Left ventricle myocardium superior (tissue), 1 donor: ENCODE measurements at places on chromosomes 4 and X.

- DNase-seq = no peak
These were observed 11.0 kb downstream of the ODAPH start for GRCh38 chr4:75566911-75567310.

GRCh38 chr4:150261571-150261970 lies 183.3 kb downstream of the DCLK2 start:
- no peak for DNase-seq

DNA sequence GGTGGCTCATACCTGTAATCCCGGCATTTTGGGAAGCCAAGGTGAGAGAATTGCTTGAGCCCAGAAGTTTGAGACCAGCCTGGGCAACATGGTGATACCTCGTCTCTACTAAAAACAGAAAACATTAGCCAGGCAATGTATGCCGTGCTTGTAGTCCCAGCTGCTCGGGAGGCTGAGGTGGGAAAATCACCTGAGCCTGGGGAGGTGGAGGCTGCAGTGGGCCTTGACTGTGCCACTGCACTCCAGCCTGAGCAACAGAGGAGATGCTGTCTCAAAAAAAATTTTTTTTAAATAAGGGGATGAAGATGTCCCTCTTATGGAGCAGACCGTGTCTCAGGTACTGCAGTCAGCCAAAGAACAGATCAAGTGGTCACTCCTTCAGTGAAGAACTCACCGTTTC lies 13.5 kb downstream of the CTAG1B start:
- no peak for DNase-seq

GRCh38 chrX:124346117-124346876 lies at the start of gene SH2D1A:
Gene SH2D1A (plus strand): TSS chrX:124346563. CDS start chrX:124346643, 80 bp downstream.
- DNase-seq = no peak

DNA sequence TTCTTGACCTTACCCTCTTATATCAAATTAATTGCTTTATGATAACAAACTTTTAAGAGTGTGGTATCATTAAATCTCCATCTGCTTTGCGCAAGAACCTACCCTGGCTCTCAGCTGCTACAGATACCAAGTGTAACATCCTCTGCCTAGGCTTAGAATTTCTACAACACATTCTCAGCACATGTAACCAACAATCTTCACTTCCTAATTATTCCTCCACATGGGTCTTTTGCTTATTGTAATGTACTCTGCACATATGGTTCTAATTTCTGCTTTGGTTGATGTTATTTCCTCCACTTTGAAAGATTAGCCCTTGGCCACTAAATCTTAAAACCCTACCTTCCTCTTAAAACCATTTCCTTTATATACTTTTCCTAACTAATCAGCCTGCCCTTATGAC lies 242.4 kb downstream of the ARHGAP24 start:
- DNase-seq = no peak

- peak; percentile 58 for DNase-seq
These were observed 1.1 kb upstream of the GTPBP6 start for GRCh38 chrX:319579-320125.

DNA sequence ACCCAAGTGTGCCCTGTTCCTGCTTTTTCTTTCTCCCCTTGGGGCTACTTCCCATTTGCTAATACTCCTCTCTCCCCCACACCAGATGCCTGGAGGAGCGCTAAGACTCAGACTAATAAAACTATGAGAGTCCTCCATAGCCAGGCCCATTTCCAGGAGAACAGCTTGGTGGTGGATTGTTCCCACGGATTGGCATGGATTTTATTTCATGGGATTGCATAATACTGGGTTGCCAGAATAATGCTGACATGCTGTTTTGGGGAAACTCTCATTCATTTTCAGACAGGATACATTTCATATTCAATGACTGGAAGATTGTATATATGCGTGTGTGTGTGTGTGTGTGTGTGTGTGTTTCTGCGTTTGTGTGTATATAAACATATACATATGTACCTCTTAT lies 447.5 kb upstream of the PITX2 start:
- no peak for DNase-seq

DNA sequence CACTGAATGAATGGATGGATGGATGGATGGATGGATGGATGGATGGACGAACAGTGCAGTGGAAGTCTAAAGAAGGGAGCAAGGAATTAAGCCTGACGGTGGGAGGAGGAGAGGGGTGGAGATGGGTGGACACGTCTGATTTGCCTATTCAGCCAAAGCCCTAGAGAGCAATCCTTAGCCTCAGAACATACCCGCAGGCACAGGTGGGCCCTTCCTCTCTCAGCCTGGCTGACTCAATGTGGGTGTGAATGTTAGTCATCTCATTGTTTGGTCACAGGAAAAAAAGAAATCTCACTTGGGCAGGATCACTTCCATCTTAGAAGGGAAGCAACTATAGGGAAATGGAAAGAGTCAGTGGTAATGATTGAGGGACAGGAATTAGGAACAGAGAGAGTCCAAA lies 165.9 kb downstream of the PJA1 start:
- DNase-seq = no peak

DNA sequence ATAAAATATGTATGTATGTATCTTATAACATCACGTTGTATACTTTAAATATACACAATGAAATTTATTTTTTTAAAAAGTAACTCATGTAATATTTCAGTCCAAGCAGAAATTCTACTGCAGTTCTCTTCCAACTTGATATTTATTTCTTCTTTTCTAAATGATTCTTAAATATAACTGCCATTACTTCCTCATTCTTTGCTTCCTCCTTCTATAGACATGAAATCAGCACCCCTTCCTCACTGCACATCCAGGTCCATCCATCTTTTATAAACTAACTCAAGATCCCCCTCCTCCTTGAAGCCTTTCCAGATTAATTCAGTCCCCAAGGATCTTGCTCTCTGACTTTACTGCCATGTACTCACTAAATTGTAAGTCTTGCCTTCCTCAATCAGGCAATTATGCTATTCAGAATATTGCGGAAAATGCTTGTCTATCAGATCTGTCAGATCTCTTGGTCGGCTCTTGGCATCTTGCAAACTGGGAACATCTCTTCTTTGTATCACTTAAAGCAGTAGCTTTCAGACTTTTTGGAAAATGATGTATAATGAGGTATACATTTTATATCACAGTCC lies 3.7 kb downstream of the GPRIN3 start:
- no peak for DNase-seq

DNA sequence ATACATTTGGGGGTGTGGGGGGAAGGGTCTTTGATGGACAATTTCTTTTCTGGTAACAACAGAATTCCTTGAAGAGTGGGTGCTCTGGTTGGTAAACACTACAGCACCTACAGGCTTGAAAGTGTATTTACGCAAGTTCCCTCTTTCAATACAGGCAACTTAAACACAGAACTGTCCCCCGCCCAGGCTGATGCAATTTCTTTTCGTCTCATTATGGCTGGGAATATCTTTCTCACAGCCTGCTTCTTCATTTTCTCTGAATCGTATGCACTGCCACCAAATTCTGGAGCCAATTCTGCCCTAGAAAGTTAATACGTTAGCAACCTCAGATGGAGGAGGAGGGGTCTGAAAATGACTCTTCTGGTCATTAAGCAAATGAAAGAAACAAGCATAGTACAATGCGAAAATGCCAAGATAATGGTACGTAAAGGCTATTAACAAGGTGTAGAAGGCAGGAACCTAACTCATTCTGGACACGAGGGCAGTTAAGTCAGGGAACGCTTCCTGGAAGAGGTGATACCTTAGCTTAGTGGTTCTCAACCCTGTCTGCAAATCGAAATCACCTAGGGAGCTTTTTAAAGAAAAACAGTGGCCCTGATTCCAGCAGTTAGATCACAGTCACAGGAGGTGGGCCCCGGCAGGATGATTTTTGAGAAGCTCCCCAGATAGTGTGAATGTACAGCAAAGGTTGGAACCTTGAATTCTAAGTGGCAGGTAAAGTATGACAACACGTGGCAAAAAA lies 1.0 kb downstream of the AGA start:
- no peak for DNase-seq

GRCh38 chr4:186881521-186882220 lies 158.0 kb upstream of the FAT1 start:
- no peak for DNase-seq

- DNase-seq = no peak
These were observed 24.1 kb downstream of the GPM6A start for GRCh38 chr4:175787948-175788347.

GRCh38 chr4:119667802-119668201 lies 39.2 kb upstream of the PDE5A start:
- DNase-seq = no peak

DNA sequence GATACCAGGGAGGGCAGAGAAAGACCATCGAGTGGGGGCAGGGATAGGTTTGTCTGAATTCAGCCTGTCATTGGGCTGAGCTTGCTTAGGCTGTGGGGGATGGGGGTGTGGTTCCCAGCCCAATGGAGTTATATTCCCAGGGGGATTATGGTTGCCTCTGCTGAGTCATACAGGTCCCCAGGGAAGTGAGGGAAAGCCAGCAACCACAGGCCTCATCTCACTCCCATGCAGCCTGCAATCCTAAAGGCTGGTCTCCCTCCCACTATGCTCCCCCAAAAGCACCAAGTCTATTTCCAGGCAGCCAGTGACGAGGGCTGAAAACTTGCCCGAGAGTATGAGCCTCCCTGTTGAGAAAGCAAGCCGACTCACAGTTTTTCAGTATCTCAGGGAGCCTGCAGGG lies 39.3 kb downstream of the AFM start:
- no peak for DNase-seq

GRCh38 chr4:126267689-126268088 lies 952.9 kb downstream of the FAT4 start:
- no peak for DNase-seq

DNA sequence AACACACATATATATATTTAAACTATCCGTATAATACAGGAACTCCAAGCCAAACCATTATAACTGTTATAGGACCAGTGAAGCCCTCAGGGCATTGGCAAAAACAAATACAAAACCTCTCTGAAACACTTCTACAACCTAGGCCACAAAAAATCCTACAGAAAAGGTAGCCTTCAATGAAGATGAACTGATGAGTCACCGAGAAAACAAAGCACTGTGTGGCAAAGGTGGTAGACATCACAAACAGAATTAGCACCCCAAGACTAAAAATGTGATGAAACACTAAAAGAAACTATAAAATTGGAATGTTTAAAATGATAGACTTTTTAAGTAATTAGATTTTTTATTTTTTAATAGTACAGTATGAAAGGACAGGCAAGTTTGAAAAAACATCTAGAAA lies 5.5 kb upstream of the HSPA4L start:
- DNase-seq = no peak

DNA sequence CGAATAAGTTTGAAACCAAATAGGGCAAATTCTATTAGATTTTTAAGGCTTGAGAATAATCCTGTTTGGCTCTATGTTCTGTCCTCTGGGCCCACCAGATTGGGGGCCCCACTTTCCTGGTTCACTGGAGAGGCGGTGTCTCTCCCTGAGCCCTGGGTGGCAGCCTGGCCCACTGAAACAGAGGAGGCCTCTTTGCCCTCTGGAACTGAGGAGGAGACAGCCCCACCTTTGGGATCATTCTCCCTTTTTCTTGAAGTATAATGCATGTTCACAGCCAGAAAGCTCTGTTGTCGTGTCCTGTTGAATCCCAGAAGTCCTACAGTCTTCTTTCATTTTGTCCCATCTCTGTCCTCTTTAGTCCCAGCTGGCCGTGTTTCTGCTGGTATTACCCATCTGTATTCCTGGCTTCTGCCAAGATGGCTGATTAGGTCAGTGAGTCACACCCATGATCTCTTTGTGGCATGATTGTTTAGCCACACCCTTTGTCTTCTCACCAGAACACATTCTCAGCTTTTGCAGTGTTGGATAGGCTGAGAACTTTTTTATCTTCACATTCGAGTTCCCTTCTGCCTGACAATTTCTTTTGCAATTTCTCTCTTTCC lies 8.1 kb upstream of the TBC1D25 start:
- DNase-seq = no peak

GRCh38 chr4:11702886-11703557 lies 274.3 kb upstream of the HS3ST1 start:
- DNase-seq = no peak

DNA sequence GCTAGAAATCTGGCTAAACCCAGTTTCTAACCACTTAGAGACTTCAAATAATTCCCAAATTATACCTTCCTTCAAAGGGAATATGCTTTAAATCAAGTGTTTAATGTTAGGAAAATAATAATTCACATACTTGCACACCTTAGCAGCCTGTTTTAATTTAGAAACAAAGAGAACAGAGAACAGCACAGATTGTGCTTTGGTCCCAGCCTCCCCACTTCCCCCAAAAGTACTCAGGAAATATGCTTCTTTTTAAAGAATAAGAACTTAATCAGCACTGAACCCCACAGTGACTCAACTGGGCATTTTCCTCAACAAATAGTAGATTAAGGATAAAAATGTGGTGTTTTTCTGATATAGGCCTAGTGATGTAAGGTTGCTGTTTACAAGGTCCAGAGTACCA lies 295.8 kb downstream of the GBA3 start:
- no peak for DNase-seq

- DNase-seq = no peak
These were observed 9.5 kb downstream of the MAB21L2 start for GRCh38 chr4:150591406-150591805.

DNA sequence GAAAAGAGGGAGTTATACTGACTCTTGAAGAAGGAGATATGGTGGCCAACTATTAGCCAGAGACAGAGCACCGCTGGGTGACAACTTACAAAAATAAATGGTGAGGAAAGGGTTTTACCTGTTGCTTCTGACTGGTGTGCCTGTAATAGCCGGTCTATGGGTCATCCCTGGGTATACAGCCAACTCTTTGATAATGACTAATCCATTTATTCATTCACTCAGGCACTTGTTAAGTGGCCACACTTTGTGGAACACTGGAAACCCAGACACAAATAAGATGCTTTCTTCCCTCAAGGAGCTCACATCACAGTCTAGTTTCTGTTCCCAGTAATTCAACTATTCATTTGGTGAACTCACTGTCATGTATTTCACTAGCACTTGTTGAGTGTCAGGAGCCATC lies 13.2 kb upstream of the CAPN6 start:
- DNase-seq = no peak

GRCh38 chr4:90718931-90719330 lies 591.7 kb downstream of the CCSER1 start:
- DNase-seq = no peak

GRCh38 chr4:84681486-84682274 lies 98.8 kb downstream of the CDS1 start:
- no peak for DNase-seq

GRCh38 chrX:44062840-44063239 lies 89.7 kb upstream of the NDP start:
- no peak for DNase-seq

GRCh38 chr4:6992728-6993677 lies 50.2 kb upstream of the TADA2B start:
- DNase-seq = no peak

DNA sequence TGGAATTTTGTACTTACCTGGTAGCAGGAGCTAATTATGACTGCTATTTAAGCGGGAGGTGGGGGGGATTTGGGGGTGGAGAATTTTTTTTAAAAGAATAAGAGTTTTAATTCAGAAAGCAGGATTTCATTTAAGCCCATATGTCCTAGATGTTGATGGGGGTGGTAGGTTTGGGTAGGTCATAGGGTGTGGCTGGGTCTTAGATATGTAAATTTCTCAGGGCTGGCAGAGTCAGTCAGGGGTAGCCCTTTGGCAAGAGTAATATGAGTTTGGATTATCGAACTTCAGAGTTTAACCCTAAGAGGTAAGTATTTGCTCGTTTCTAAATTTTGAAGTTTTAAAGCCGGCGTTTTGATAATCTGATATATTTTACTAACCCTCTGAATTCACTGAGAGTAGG lies 35.2 kb upstream of the COX18 start:
- no peak for DNase-seq
